ENCODE measurements at places on chromosomes 1 and 21.

DNA sequence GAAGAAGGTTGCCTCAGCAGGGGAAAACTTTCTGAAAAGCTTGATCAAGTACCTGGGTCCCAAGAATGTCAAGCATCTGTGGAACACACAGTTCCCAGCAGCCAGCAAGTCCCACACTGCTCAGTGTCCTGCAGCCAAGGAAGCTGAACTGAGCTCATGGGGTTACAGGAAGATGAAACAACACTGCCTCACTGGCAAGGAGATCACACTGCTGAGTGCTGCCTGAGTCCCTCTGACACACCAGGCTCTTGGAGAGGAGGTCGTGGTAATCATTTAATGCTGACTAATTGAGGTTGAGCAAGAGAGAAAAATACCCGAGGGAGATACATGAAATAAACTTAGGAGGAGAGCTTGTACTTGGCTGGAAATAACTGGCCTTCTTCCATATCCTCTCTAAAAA is 75.2 kb downstream of the MPZL1 start:
- DNase-seq, result no peak

DNA sequence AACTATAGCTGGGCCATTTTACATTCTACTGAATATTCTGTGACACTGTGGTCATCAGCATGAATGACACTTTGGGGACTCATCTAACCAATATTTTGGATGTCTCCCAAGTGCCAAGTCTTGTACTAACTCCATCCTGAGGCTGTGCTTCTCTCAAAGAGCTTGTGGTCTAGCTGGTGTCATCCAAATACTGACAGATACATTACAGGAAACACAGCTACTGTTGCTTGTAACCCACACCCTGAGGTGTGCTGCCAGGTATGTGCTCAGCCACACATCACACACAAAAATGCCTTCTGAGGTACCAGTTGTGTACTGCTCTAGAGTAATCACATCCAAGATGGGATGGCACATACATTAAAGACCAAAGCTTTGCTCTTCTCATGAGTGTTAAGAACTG is 81.6 kb downstream of the ST6GALNAC5 start:
- no peak for DNase-seq

GRCh38 chr1:4310396-4310923 is 343.9 kb upstream of the AJAP1 start:
- no peak for DNase-seq

- no peak for DNase-seq
Measured at GRCh38 chr1:151072224-151072623, 1.7 kb downstream of the GABPB2 start.

DNA sequence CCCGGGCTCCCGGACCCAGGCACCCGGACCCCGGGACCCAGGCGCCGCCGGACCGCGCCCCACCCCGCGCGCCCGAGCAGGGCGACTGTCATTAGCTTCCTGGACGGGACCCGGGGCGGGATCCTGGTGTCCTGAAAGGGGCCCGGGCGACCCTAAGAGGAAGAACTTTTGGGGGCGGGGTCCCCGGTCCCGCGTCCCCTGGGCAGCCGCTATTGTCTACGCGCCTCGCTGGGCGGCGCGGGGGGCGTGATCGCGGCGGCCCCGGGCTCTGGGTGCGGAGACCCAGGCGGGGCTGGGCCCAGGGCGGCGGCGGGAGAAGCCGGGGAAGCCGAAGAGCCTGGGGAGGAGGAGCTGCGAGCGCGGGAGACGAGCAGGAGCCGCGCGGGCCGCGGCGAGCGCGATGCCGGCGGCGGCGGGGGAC is 465 bp downstream of the HUNK start:
- no peak for DNase-seq

- DNase-seq, result no peak
Measured at GRCh38 chr21:14520535-14520934, 25.6 kb downstream of the SAMSN1 start.

Data from T-cell (primary cell).